NCI-H524 treated with DMSO at 0.1 percent for 48 hours (cell line): ENCODE measurements at places on chromosomes 7 and 10.

GRCh38 chr10:117139581-117140524 is 1.8 kb upstream of the VAX1 start:
- no peak for DNase-seq

- no peak for DNase-seq
Measured at GRCh38 chr10:114664127-114664526, 6.1 kb upstream of the ABLIM1 start.

- no peak for DNase-seq
Measured at GRCh38 chr10:1043532-1043995, 5.4 kb downstream of the IDI1 start.

GRCh38 chr10:83820033-83820432 is 319.3 kb upstream of the GHITM start:
- DNase-seq: no peak

DNA sequence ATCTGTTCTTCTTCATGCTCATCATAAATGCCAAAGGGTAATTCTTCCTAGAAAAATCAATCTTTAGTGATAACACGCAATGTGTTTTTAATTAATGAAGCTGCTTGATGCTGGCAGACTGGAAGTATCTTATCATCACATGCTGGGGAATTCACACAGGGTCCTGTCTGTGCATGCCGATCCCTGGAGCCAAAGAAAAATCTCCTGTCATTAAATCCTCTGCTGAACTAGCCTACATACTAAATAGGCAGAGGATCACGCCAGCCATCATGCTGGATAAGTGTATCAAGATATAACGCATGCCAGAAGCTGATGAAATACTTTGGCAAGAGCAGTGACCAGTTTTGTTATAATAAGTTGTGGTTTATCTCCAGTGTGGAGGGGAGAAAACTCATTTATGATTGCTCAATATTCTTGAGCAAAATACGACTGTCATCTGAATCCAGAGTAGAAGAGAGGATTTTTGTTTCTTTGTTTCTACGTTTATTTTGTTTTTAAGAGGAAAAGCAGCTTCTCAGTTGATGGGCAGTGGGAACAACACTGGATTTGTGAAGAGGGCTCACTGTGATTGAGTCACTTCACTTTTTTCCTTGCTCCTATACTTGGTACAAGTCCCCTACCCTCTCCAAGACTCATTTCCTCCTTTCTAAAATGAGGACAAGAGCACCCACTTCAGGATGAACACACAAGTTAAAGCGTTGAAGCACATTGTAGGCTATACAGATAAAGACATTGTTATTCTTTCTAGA is 649.1 kb downstream of the TNS3 start:
- DNase-seq: no peak

GRCh38 chr10:114879541-114880158 is 58.1 kb downstream of the FHIP2A start:
- no peak for DNase-seq

- no peak for DNase-seq
Measured at GRCh38 chr10:78002541-78003288, 26.6 kb downstream of the POLR3A start.

DNA sequence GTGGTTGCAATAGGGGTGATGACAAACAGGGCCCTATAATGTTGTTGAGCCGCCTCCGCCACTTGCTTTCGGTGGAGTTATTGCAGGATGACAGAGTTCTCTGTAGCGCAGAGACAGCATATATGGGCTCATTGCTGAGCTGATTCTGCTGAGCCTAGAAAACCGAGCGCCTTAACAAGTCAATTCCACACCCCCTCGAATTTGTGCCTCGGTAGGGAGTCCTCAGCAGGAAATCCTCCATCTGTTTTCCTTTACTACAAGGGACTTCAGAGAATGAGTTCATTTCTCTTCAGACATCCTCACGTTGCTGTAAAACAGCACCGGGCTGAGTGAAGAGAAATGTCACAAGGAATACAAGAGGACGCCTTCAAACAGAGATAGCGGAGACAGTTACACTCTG is 90.7 kb upstream of the KIAA1217 start:
- DNase-seq: peak; percentile 62

DNA sequence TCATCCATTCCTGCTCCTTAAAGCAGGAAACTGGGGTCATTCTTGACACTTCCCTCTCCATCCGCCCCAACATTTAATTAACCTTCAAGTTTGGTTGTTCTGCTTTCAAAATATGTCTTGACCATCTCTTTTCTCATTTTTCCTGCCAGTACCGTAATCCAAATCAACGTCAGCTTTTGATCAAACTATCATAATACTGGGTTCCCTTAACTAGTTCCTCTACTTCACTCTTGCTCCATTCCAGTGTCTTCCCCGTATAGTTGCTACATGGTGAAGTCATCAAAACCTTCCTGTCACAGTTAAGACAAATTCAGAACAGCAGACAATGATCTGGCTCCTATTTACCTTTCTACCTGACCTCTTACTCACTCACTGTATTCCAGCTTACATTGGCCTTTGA is 6.6 kb upstream of the KLF14 start:
- DNase-seq: no peak

DNA sequence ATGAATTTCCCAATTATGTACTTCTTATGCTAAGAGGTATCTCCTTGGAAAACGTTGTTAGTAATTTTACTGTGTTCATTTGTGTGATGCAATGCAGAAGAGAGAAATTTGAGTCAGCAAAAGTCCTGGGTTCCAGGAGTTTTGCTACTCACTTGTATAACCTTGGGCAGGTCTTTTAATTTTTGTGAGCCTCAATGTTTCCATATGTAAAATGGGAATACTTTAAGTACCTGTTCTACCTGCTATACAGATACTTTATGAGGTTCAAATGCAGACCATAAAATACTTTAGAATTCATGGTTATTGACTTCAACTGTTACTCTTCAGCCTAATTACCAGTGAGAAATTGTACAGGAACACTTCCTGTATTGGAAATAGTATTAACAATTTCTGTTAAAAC is 185.5 kb downstream of the MLLT10 start:
- DNase-seq: no peak

DNA sequence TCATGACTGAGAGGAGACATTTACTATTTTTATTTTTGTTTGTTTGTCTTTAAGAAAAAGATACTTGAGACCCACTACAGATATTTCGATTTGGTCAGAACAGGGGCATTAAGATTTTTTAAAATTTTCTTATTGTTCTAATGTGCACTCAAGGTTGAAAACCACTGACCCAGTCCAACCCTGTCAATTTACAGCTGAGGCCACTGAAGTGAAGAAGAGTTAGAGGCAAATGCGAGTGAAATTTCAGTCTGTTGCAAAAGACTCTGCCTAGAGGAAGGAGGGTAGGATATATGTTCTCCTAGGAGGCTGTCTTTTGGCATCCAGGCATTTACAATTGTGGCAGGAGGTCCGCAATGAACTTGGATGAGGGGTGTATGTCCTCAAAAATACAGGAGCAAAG is 396.3 kb downstream of the RPS24 start:
- DNase-seq: no peak

DNA sequence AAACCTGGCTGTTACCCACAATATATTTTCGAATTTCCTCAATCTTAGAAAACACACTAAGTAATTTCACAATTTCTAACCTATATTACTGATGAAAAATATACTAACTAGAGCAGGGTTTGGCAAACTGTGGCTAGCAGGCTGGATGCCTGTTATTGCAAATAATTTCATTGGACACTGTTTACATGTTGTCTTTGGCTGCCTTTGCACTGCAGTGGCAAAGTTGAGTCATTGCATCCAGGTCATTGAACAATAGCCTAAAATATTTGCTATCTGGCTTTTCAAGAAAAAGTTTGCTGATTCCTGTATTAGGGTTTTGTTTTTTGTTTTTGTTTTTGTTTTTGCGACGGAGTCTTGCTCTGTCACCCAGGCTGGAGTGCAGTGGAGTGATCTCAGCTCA is 47.2 kb downstream of the KIF11 start:
- DNase-seq: no peak

GRCh38 chr7:137882261-137882668 is 35.5 kb upstream of the DGKI start:
- no peak for DNase-seq

GRCh38 chr10:101956117-101956516 is 99.9 kb downstream of the ARMH3 start:
- no peak for DNase-seq

- no peak for DNase-seq
Measured at GRCh38 chr10:3647074-3647473, 137.9 kb downstream of the KLF6 start.
